GM12878 (cell line): ENCODE measurements at places on chromosomes 13 and 19. TPM values are rescaled to one million over a fixed set of nuclear protein-coding genes. Genes with fewer than 3 reads are reported as not detected.

The ZNF577 gene
- total RNA-seq = 4.3 and 6.1 TPM in 2 replicates

The MTUS2 gene
- not detected in 2 replicates for total RNA-seq

The CGB5 gene
- not detected in 2 replicates for total RNA-seq

The CCNA1 gene
- 1.2 and 1.4 TPM in 2 replicates for total RNA-seq

The IGLON5 gene
- not detected in 2 replicates for total RNA-seq

The RFXAP gene
- 10.6 and 13.3 TPM in 2 replicates for total RNA-seq

The ANKRD24 gene
- total RNA-seq = 0.51 and 0.59 TPM in 2 replicates

DNA sequence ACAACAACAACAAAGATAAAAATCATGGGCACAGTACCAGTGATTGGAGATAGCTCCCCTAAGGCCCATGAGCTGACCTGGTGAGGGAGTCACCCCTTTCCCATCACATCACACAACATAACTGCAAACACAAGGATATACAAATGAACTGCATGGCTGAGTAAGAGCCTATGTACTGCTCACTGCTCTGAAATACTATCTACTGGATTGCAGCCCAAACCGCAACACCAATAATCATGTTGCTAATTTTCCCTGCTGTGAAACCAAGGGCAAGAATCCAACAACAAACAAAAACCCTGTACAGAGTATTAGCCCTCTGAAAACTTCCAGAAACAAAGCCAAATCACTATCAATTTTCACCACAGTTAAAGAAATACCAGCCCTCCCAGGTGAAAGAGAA is 1893.2 kb downstream of the PCDH9 start:
- DNase-seq = no peak

- no peak for DNase-seq
Measured at GRCh38 chr13:25489238-25489637, 117.5 kb downstream of the ATP8A2 start.

GRCh38 chr13:23723471-23723870 is 153.3 kb downstream of the TNFRSF19 start:
- no peak for DNase-seq

DNA sequence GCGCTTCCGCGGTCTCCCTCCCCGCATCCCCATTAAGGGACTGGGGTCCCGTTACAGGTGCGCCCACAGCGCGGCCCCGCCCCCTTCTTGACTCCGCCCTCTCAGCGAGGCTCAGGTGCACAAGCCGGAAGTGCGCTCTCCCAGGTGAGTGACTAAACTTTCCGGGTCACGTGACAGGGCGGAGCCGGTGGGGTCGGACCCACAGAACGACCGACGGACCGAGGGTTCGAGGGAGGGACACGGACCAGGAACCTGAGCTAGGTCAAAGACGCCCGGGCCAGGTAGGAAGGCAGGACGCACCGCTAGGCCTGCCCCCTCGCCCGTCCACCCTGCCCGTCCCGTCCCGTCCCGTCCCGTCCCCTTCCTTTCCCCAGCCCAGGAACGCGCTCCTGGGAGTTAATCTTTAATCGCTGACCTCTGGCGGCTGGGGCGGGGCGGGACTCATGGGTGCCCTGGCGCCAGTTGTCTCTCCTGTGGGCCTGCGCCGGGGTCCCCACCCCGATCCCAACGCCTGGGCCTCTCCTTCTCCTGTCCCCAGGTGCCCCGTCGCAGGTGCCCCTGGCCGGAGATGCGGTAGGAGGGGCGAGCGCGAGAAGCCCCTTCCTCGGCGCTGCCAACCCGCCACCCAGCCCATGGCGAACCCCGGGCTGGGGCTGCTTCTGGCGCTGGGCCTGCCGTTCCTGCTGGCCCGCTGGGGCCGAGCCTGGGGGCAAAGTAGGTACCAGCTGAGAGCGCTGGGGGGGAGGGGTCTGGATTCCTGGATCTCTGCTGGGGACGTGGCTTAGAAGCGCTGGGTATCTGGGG is at the start of gene CRB3:
Gene CRB3, plus strand, starts transcription at position 202 of the 804 bp plus-strand sequence. Its CDS starts 431 bp downstream, at position 633.
- DNase-seq = no peak

DNA sequence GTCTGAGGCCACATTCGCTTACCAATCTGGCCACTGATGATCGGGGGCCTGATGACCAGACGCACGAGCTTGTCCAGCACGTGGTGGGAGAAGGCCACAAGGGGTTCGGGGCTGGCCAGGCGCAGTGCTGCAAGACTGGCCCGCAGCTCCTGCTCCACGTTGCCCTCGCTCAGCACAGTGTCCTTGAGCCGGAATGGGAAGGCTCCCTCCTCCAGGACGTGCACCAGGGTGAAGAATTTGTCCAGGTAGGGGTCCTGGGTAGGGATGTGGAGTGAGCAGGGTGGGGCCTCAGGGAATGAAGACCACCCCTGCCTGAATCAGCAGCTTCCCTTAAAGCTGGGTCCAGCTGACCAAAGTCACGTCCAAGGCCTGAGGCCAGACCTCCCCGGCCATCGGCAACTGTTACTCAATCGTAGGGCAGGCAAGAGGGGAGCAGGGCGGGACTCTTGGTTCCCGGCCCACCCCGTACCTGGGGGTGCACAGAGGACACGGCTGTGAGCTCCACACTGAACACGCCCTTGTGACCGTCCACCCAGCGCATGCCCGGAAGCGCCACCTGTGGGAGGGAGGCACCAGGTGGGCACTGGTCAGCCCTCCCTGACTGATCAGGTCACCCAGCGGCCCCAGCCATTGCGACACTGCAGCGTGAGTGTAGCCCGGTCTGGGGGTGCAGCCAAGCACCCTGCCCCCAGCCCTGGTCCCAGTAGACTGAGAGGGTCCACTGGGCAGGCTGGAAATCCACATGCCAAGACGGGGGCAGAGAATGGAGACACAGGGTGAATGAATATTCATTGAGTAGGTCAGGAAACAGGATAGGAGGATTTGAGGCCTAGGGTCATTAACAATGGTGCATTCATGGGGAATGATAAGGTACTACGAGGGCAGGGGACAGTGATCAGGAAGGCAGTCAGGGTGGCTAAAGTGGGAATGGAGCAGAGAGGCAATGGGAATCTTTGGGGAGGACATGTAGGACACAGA is 2.8 kb upstream of the ANGPTL8 start:
- no peak for DNase-seq

- DNase-seq = no peak
Measured at GRCh38 chr13:23845105-23845725, 44.0 kb downstream of the MIPEP start.

DNA sequence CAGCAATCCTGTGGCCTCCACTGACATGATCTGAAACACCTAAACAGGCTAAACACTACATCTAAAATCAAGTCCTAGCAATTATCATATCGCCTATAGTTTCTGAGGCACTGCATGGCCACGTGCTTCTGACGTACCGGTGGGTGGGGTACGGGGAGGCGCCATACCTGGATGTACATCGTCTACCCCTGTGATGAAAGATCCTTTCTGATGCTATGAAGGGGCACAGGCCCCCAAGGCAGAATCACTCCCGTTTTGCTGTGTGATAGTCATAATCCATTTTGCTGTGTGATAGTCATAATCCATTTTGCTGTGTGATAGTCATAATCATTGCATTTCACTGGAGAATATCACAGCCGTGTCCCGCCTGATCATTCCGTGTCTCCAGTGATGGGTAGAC is 118.7 kb upstream of the SOX1 start:
- DNase-seq = no peak

DNA sequence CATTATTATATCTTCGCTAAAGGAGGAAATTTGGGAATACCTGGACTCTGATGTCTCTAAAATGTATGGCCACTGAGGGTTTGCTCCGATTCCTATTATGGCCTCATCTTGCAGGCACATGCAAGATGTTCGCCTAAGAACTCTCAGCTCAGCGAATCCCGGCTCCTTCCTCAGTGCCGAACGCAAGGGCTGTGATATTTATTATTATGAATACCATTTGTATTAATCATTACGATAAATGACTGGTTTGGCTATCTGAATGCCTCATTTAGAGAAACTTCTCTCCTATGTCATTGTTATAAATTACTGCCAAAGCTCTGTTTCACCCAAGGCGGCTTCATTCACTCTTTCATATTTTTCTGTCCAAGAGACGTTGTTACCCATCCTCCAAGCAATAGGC is 369.7 kb upstream of the TSHZ3 start:
- DNase-seq = no peak

DNA sequence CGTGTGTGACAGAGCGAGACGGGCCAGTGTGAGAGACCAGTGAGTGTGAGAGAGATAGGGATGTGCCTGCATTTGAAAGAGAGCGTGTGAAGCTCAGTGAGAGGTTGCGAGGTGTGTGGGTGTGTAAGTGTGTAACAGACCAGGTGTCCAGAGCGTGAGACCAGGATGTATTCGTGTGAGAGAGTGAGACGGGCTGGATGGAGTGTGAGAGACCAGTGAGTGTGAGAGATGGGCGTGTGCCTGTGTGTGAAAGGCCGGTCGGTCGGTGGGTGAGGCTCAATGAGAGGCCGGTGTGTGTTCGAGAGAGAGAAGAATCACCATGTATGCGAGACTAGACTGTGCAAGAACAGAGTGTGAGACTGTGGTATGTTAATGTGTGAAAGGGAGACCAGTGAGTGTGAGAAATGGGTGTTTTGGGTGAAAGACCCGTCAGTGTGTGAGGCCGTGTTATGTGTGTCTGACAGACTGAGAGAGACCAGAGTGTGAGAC is 679 bp downstream of the ZNF471 start:
- no peak for DNase-seq
